Amniotic epithelial cell (primary cell): ENCODE measurements at places on chromosomes 11 and 22.

DNA sequence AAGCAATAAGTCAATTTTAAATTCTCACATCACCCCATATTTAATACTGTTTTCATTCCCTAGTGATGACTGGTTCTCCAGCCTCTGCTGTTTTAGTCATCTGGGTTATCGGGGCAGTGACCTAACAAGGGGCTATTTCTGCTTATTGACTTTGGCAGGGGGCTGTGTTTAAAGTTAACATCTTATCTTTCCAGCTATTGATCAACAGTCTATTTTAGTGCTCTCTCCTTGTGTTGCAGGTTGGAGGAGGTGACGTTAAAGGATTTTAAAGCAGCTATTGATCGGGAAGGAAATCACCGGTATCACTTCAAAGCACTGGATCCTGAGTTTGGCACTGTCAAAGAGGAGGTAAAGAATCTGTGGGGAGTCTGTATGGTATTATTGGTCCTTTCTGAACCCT is 7.7 kb upstream of the DLAT start:
- DNase-seq: peak; percentile 48

DNA sequence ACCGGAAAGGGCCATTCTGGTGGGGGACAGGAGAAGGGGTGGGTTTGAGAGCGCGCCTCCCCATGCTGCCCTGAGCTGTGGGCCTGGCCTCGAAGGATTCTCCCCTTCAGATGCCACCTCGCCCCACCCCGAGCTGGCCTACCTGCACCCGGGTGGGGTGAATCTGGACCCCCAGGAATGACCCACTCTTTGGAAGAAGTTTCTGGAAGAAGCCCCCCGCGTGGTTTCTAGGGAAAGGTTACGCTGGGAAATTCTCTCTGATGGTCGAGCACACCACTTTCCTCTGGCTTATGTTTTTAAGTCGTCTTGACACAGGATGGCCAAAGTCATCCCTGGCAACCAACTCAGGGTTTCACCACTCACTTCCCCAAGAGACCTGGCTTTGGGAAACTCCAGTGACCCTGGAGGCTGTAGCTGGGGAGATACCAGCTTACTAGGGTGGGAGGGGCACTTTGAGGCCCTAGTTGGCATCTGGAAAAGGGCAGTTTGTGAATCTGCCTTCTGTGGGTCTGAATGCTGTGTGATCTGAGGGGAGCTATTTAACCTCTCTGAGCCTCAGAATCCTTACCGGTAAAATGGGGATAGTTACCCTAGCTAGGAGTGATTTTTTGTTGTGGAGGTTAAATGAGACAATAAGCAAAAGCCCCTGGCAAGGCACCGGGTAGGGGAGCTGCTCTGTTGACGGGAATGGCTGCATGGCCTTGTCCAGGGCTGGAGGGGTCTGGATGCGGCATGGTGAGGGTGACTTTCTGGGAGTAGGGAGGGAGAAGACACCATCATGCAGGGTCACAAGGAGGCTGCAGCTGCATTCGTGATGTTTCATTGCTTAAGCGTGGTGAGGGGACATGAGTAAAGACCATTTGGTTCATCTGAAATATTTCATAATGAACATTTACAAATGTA is 45.3 kb upstream of the ACCSL start:
- no peak for DNase-seq

- no peak for DNase-seq
These were observed 42.3 kb upstream of the DKK3 start for GRCh38 chr11:12050470-12051286.

GRCh38 chr22:36532466-36532865 is 3.5 kb upstream of the EIF3D start:
- no peak for DNase-seq

GRCh38 chr11:92104349-92104748 is 120.3 kb upstream of the FAT3 start:
- DNase-seq: no peak

DNA sequence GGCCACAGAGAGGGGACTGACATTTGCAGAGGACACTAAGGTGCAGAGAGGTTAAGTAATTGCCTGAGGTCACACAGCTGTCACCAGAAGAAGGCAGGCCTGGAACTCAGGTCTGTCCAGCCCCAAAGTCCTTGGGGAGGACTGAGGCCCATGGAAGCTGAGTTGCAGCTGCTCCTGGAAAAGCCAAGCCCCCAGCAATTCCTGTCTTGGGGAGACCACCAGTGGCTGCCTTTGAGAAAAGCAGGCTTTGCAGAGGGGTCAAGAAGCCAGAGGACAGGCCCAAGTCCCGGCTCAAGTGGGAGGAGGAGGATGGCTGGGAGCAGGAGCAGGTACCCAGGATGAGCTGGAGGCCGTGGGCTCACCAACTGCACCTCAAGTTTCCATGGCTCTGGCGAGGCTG is 3.4 kb downstream of the NFAM1 start:
- DNase-seq: no peak

GRCh38 chr22:50222508-50222907 is 21.7 kb downstream of the SELENOO start:
- DNase-seq: no peak

- DNase-seq: peak; percentile 56
These were observed at the start of gene EHBP1L1 for GRCh38 chr11:65575568-65576231. Gene EHBP1L1 (plus strand): TSS chr11:65576053. CDS start chr11:65576303, 250 bp downstream.

DNA sequence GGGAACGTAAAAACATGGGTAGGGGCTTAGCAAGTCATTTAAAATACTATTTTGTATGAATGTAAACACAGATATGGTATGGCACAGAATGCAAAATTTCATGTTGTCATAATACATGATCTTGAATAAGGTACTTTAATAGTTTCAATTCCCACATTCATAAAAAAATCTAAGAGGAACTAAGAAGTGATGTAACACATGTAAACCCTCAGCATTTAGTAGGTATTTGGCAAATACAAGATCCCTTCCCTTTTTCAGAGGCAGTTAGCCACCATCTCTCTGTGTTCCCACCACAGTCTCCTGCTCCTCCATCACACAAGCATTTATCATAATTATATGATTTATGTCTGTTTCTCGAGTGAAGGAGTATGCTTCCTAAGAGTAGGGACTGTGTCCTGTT is 251.8 kb downstream of the TENM4 start:
- no peak for DNase-seq
